GM04504 (cell line): ENCODE measurements at places on chromosomes 13 and 19.
A peak's percentile ranks its signal among the peaks of the same experiment; 100 is the strongest.

DNA sequence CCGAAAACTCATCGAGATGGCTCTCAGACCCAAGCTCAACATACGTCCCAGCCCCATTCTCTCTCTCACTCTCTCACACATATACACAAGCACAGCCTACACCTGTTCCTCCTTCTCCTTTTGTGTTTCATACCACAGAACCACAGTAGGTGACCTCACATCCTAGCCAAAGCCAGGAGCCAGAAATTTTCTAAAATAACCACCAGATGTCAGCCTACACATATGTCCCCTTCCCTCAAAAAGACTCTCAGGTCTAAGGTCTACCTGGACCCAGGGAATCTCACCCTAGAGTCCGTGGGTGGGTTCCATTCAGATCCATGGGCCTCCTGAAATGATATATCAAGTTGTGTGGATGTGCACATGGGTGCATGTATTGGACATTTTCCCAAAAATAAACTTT lies 104.2 kb upstream of the IPO5 start:
- DNase-seq: no peak

DNA sequence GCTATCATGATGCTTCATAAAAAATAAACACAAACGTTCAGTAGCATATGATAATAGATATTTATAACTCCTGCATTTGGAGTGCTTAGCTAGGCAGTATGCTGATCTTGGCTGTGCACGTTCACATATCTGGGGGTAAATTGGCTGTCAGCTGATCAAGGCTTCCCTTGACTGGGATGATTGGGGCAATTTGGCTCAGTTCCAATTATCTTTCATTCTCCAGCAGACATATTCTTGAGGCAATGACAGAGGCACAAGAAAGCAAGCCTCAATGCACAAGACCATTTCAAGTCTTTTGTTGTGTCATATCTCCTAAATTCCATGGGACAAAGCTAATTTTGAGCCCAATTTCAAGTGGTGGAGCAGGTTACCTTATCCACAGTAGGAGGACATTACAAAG lies 142.0 kb downstream of the DLEU7 start:
- DNase-seq: no peak

DNA sequence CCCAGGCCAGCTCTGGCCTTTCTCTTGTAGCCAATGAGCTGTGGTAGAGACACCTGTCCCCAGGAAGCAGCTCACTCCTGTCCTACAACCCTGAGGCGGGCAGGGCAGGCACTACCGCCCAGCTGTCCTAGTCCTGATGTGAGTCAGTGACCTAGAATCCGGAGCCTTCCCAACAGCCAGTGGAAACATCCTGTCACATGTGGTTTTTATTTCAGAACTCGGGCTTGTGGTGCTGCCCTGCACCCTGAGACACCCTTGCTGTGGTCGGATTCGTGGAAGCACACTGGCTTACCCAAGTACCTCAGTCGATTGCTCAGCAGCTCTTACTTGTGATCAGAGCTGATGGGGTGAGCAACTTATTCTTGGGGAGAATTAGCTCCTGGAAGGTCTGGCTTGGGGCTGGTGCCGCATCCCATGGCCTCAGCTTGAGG lies 83.6 kb upstream of the ARHGEF7 start:
- peak; percentile 79 for DNase-seq

GRCh38 chr13:98489446-98490194 lies 87.3 kb downstream of the STK24 start:
- DNase-seq: no peak

- peak; percentile 48 for DNase-seq
Measured at GRCh38 chr13:34748073-34748472, 194.0 kb upstream of the NBEA start.

GRCh38 chr19:41339936-41340335 lies 13.8 kb downstream of the TGFB1 start:
- DNase-seq: no peak

DNA sequence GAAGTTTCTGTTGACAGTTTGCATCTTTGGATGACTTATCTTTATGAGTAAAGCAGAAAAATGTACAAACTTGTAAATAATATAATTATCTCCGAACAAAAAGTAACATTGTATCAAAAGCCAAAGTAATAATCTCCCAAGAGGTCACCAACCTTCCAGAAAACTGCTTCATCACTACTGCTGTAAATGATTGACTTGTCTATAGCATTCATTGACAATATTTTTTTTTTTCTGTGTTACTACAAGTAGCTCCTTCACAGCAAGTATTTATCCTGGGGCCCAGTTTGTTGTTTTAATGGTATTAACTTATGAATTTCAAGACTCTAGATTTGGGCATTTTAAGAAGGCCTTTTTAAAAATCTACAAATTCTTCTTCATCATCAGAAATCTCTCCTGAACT lies 242.4 kb downstream of the KLF12 start:
- DNase-seq: no peak

DNA sequence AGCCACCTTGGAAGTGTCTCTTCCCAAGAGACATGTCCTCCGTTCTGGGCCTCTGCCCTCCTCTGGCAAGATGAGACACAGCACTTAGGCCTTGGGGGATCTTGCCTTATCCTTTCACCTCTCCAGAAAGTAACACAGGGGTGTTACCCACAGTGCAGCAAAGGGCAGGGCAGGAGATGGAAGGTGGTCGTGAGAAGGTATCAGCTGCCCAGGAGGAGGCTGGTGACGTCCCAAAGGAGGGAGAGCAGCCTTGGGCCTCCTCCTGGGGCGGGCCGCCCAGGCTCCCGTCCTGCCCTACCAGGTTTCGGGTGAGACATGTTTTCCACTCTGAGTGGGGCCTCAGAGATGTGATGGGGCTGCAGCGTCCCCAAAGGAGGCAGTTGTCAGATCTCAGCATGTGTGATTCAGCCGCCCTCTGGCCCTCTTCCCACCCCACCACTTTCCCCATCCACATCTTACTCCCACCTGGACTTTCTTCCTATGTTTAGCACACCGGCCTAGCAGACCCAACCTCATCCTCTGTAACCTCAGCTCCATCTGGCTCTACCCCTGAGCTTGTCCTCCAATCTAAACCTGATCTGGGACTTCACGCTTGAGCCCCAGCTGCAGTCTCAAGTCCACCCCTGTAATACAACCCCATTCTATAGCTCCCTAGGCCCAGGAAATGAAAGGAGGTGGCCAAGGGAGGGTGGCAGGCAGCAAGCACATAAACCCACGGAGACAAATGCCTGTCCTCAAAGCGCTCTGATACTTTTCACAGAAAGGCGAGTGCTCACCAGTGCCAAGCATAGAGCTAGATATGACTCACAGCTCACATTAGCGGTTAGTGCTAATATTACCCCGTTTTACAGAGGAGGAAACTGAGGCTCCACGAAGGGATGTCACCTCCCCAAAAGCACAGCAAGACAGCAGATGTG lies 9.3 kb downstream of the POU2F2 start:
- DNase-seq: no peak

DNA sequence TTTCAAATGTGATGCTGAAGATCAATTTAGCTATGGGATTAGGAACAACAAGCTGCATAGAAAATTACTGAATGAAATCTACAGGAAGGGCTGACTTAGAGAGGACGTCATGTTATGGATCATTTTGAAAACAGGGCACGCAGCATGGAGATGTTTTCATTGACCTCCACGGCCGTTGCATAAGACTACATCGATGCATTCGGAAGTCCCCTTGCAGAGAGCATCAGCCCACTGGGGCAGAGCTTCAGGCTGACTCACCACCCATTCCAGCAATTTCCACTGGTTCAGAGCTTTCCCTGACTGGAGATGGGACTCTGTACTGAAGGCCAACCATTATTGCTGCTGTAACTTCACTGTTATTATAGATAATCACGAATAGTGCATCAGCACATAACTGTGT lies 305.3 kb downstream of the IRS2 start:
- DNase-seq: no peak

DNA sequence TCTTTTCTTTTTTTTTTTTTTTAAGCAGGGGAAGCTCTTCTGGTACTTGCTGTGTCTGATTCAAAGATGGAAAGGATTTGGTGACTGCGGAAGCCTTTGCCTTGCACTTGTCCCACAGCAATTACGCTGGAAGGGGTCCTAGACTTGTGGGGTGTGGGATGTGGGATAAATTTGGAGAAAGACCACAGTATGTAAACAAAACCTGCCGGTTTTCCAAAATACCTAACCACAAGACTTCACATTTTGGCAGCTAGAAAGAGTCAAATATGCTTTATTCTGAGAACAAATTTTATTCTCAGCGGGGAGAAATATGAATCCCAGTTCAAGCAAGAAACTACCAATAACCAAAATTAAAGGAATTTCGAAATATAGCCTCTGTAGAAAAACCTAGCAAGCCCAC lies 176.5 kb downstream of the SPRY2 start:
- DNase-seq: no peak

GRCh38 chr13:28181413-28181812 lies 43.1 kb downstream of the PAN3 start:
- peak; percentile 54 for DNase-seq

DNA sequence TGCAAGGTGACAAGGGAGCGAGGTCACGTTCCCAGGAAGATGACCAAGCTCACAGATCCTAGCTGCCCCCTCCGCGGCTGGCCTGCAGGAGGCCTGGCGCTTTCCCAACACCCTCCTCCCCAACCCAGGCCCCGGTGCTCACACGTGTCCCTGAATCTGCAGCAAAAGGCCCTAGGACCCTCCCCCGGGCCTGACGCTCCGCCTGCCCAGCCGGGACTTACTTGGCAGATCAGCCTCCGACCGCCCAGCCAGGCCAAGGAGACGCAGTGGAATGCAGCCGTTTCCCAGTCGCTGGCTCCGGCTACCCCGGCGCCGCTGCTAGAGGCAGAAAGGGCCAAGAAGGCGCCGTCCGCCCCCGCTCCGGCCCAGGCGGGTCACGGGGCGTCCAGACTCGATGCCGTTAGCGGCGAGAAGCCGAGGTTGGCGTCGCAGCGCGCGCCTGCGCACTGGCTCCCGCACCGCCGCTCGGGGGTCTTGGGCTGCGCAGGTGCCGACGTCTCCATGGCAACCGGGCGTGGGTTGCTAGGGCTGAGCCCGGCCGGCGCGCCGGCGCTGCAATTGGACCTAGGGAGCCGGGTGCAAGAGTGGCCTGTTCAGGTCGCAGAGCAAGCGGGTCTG lies at the start of gene PNMA8A:
TSS of gene PNMA8A (minus strand) at position 448 of the 618 bp plus-strand sequence. CDS start 528 bp downstream, outside the sequence.
- DNase-seq: no peak

- no peak for DNase-seq
Measured at GRCh38 chr13:56457535-56458190, 683.1 kb upstream of the PRR20A start.

- DNase-seq: no peak
Measured at GRCh38 chr19:39126312-39127187, 964 bp downstream of the PAK4 start.

GRCh38 chr19:38523319-38523718 lies 89.8 kb downstream of the RYR1 start:
- no peak for DNase-seq

GRCh38 chr19:46298479-46299003 lies 1.7 kb downstream of the HIF3A start:
- no peak for DNase-seq

DNA sequence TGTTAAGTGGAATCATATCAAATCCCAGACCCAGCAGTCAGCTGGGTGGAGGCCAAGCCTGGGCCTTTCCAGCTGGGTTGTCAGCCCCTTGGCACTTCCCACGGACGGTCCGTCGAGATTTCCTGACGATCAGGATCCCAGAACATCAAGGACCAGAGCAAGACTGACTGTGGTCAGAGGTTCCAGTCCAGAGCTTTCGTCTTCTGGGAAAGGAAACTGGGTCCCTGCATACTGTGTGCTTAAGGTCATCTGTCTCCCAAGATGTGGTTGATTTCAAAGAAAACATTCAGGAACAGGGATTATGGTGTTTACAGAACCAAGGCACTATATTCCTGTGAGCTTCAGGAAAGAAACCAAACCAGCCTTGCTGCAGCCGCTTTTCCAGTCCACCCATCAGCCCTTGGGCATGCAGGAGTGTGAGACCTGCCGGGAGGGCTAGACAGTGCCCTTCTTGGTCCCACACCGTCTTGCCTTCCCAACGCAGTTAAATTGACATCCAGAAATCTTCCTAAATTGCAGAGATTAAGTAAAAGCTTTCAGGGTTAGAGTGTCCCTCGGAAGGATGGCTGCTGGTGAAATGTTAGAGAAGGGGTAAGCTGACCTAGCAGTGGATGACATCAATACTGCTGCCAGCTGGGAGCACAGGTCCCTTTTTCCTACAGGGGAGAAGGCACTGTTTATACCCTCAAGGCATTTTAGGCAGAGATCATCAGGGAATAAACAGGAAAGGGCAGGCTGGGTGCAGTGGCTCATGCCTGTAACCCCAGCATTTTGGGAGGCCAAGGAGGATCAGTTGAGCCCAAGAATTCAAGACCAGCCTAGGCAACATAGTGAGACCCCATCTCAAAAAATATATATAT lies 5.0 kb upstream of the C19orf33 start:
- no peak for DNase-seq

GRCh38 chr13:102830646-102831045 lies 15.2 kb upstream of the ERCC5 start:
- DNase-seq: no peak

DNA sequence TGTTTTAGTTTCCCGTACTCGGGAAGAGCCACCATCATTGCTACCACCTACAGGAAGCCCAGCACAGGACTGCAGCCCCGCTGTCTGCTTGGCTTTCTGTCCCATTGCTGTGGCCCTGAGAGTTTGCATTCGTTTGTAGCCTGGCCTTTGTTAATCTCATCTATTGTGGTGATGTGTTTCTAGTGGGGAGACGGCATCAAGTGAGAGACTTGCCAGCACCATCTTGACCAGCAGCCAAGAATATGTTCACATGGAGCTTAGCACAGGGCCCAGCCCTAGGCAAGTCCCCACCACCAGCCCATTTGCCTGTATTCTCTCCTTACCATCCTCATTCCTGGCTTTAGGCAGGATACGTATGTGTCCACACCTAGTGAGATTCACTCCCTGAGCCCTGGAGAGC lies 17.3 kb upstream of the OVOL3 start:
- no peak for DNase-seq

DNA sequence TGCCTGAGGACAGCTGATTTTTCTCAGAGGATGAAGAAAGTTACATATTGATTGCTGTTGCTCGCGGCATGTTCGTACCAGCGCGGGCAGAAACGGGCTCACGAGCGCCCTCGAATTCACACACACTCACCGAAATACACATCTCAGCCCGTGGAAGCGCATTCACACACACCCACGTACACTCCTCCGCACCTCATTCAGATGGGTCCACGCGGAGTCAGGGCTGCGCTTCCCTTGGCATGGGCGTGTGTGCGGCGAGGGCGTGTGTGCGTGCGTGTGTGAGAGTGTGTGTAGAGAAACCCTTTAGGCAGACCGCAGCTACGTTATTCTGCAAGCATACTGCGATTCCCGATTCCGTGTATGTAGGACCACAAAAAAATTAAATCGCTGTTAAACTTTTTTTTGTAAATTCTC lies 2.1 kb upstream of the PCDH17 start:
- no peak for DNase-seq

- no peak for DNase-seq
Measured at GRCh38 chr13:50783066-50783465, 60.4 kb downstream of the DLEU7 start.

DNA sequence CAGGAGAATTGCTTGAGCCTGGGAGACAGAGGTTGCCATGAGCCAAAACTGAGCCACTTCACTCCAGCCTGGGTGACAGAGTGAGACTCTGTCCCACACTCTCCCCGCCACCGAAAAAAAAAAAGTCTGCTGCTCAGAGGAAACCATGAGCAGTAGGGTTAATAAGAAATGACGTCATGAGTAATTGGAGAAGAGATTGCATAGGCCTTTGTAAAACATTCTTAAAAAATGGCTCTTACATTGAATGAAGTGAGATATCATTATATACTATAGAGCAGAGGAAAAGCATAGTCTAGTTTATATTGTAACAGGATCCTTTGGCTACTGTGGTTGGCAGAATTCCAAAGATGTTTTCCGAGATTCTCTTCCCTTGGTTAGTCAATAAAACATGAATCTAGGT lies 228.2 kb downstream of the PCDH20 start:
- DNase-seq: no peak

- no peak for DNase-seq
Measured at GRCh38 chr13:44333950-44334655, 39.5 kb upstream of the SERP2 start.
